Pancreas (tissue), 10 donors: ENCODE measurements at places on chromosomes 2 and 18. TPM values are rescaled to one million over a fixed set of nuclear protein-coding genes. Genes with fewer than 3 reads are reported as not detected.

GRCh38 chr2:4214444-4215205, 511.2 kb downstream of the DCDC2C start:
- DNase-seq, result no peak

GRCh38 chr2:201859949-201860348, 53.6 kb downstream of the CDK15 start:
- DNase-seq, result no peak

- DNase-seq, result no peak
Observed at GRCh38 chr2:102037681-102038080, 45.9 kb downstream of the IL1R2 start.

GRCh38 chr2:48423376-48423775, 106.6 kb upstream of the STON1 start:
- DNase-seq, result no peak

CAPN14 gene
- 0.07 TPM for polyA plus RNA-seq

THSD7B gene
- 0.04 TPM for polyA plus RNA-seq
